ENCODE measurements at places on chromosomes 5 and 9.

DNA sequence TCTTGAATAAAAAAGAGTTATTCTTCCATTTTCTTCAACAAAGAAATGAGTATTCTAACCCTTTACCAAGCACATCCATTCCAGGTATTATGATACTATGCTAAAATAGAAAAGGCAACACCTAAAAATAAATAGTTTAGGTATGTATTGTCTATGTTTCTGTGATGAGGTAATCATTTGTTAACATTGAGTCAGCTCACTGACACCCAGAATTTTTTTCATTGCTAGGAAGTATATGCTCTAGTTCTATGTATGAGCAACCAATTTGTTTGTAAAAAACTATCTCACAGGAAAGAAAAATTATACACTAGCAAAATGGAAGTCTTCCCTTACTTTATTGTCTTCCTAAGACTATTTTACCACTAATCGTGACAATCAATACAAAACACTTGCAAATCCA lies 615.6 kb upstream of the GRIN3A start:
- no peak for DNase-seq

GRCh38 chr5:157362982-157363381 lies 97.0 kb upstream of the NIPAL4 start:
- DNase-seq = no peak

- DNase-seq = no peak
These were observed 332.4 kb downstream of the DMAC1 start for GRCh38 chr9:7467186-7467585.

DNA sequence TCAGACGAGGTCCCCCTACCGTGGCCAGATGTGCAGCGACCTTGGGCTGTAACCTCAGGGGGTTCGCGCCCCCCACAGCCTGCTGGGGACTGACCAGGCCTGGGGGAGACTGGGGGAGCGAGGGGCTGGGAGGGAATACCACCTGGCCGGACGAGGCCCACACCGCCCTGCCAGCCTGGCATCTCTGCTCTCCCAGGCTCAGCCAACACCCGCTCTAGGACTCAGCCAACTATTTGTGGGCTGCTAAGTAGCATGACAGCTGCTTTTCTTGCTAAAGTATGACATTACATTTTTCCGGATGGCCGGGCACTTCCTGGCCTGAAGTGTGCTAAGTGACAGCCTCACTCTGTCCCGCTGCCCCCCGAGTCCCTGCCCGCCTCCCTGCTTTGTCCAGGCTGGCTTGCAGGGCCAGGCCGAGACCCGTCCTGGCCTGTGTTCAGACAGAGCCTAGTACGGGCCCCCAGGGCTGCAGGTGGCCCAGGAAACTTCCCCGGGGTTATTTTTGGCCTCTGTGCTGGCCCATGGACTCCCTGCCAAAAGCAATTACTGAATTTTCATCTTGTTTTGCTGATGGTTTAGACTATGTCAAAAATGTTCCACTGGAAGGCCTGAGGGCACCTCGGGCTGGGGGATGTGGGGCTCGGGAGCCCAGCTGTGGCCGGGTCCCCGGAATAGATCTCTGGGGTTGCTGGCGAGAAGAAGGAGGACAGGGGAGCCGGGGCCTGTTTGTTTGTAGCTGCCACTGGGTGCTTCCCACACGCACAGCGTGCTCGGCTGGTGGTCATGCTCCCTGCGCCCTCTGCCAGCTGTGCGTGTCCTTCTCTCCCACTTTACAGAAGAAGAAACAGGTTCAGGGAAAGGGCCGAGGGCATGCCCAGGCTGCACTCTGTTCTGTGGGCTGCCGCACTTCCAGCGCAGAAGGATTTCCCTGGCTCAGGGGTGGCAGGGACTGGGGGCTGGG lies 13.4 kb upstream of the SLC2A6 start:
- no peak for DNase-seq

- peak; percentile 0 for DNase-seq
These were observed 855 bp downstream of the MCC start for GRCh38 chr5:113487416-113487780.

GRCh38 chr9:90441814-90442213 lies 200.8 kb downstream of the DIRAS2 start:
- DNase-seq = no peak

Measured in NCI-H2081 (cell line).